ENCODE measurements at places on chromosomes 4 and X.

DNA sequence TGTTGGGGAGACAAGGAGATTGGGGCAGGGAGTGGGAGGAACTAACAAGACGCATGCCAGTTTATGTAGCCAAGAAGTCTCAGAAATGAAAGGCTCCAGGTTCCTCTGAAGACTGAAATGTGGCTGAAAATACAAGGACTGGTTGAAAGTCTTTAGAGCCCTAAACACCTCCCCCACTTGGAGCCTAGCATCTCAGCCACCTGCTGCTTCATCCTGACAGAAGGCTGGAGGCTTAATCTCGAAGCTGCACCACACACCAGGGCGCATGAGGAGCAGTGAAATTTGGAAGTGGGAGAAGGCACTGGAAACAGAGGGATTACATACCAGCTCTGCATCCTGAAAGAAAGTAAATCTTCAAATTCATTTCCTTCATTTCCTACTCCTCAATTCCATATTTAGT, 160.7 kb upstream of the FTHL17 start:
- DNase-seq, result no peak

- no peak for DNase-seq
Observed at GRCh38 chr4:140271553-140271952, 101.9 kb upstream of the SCOC start.

- DNase-seq, result no peak
Observed at GRCh38 chrX:100995469-100995868, 26.0 kb downstream of the ARL13A start.

DNA sequence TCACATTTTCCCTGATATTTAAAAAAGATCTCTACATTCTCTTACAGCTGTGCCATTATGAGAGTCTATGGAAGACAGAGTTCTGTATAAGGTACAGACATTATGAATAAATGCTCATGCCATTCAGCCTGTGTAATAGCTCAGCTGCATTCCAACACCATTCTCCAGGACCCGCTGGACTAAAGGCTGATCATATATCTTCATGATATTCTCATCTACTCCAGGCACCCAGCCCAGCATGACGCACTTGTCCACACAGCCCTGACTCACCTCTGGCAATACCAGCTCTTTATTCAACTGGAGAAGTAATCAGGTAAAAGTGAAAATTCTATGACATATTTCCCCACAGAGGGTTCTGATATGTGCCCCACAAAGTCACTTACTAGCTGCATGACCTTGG, 437.5 kb upstream of the FGF16 start:
- no peak for DNase-seq

DNA sequence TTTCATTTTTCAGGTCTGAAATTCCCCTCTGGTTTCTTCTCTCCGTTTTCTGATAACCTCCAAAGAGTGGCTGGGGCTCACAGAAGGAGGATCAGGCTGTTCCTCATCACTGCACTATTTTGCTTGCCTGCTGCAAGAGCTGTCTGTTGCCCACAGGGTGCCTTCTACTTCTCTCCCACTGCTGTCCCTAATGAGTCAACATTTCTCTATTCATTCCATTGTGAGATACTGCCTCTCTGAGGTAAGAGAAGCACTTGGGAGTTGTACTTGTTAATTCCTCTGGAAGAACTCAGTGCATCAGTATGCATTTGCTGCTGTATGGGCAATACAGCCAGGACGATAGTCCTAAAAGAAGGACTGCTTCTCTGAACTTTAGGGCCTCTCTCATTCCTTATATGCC, 34.8 kb downstream of the CT47B1 start:
- DNase-seq, result no peak

- no peak for DNase-seq
Observed at GRCh38 chrX:153602601-153603000, 3.7 kb upstream of the CCNQ start.

DNA sequence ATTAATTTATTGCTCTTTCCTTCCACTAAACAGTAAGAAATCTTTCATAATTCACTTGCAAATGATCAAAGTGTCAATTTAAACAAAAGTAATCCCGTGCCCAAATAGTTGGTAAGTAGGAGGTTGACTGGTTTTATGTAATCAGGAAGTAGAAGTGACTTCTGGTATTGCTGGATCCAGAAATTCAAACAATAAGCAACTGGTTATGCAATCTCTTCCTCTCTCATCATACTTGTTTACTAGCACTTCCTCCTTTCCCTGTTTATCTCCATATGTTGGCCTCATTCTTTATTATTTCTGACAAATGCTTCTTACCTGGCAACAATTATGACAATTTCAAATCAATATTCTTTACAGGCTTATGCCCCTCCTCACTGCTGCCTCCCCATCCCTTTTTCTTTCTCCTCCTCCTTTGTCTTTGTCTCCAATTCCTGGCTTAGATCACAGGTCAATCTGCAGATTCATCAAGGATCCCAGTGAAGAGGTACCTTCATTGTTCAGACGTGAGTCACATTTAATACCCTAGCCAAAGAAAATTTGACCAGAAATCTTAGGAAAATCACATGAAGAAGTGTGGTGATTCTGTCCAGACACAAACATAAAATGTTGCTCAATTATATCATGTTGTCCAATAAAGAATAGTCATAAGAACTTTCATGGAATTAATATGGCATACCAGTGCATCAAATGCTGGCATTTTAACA, 323.2 kb upstream of the PCDH7 start:
- no peak for DNase-seq

- DNase-seq, result no peak
Observed at GRCh38 chrX:46044486-46044885, 500.7 kb downstream of the ZNF674 start.

GRCh38 chr4:31236639-31237173, 516.5 kb downstream of the PCDH7 start:
- DNase-seq, result no peak

- DNase-seq, result no peak
Observed at GRCh38 chrX:17519358-17519757, 144.4 kb downstream of the NHS start.

GRCh38 chrX:70174754-70175153, 2.5 kb upstream of the DGAT2L6 start:
- DNase-seq, result no peak

DNA sequence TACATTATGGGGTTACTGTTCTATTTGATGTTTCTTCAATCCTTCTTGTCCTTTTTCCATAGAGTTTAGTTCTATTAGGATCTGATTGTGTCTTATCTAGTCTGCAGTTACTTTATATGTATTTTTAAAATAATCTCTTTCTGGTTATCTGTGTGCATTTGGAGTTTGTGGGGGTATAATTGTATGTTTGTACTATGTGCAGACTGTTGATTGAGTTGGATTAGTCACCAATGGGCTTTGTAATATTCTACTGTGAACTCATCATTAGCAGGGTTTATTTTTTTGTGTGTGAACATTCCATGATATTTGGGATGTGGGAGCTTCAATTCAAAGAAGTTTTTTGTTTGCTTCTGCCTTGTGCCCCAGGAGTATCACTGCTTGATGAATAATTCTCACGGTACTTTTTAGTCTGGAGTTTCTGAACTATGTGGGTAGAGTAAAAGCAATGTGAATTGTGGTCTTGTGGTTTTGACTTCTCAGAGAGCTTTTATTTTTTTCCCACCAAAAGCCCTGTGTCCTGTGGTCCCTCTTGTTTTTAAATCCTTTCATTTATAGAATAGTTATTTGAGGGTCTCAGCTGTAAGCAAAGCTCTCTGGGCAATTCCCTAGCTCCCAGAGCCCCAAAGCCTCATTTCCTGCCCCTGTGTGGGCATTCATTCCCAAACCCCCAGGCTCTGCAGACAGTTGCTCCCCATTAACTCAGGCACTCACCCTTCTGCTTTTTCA, 127.8 kb downstream of the PHKA2 start:
- DNase-seq, result no peak

GRCh38 chrX:30308263-30309138, 689 bp downstream of the NR0B1 start:
- DNase-seq, result no peak

GRCh38 chr4:19791422-19792123, 460.1 kb upstream of the SLIT2 start:
- DNase-seq, result peak; percentile 6
